GM23338 (cell line): ENCODE measurements at places on chromosomes 4 and X. TPM values are rescaled to one million over a fixed set of nuclear protein-coding genes. Genes with fewer than 3 reads are reported as not detected.
A peak's percentile ranks its signal among the peaks of the same experiment; 100 is the strongest.

DNA sequence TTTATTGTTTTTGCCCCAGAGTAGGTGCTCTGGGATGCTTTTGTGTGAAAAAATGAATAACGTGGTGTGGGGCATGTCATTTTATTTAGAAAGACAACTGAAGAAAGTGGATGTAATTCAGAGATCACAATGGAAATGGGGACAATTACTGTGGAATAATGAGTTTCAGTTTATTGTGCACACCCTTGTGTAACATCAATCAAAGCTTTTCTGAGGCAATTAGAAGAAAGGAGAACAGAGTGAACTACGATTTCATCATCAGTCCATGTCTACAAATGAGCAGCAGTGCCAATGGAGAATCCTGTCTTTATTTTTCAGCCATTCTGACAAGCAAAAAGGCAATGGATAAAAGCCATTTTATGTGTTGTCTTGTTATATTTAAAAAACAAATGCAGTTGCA is 339.2 kb downstream of the TMA16 start:
- no peak for DNase-seq

DNA sequence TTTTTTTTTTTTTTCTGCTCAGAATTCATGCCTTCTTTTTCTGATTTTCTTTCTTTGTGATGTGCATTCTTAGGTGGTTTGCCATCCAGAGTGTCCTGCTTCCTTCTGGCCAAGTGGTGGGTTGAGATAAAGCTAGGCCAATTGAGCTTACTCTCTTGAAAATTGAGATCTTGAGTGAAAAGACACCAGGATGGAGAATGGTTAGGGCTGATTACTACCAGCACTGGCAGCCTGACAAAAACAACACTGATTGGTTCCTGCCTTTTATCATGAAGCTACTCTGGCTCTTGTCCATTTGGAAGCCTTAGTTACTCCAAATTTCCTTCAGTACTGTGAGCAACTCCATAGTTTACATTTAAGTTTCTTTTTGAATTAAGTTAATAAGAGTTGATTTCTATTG is 404.0 kb downstream of the PPARGC1A start:
- no peak for DNase-seq

DNA sequence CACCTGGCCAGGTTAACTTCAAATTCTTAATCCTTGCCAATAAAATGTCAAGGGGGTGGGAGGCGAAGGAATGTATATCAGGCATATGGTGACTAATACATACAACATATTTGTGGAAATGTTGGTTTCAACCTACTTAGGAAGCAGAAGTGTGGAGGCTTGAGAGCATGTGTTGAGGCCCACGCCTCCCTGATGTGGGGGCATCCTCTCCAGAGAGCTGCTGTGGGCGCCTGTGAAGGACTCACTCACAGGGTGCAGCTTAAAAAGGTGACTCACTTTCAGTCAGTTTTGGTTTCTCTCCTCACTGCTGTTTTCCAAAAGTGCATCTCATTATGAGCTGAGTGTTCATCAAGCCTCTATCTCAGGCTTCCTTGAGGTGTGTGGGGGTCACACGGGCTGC is 27.5 kb downstream of the LNX1 start:
- DNase-seq = no peak

DNA sequence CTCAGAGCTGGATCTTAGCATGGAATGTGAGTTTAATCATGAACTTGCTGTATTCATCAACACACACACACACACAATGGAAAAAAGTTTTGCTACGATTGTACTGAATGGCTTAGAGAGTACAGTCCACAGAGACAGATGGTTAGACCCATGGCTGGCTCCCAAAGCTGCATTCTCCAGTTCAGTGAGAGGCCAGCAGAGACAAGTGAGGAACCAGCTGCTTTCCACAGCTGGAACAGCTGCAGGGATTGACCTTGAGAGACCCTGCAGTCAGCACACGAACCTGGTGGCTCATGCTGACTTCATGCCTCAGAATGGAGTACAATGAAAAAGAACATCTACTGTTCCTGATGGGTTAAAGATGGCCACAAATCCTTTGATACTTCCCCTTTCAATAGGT is 94.5 kb downstream of the DHX15 start:
- no peak for DNase-seq

DNA sequence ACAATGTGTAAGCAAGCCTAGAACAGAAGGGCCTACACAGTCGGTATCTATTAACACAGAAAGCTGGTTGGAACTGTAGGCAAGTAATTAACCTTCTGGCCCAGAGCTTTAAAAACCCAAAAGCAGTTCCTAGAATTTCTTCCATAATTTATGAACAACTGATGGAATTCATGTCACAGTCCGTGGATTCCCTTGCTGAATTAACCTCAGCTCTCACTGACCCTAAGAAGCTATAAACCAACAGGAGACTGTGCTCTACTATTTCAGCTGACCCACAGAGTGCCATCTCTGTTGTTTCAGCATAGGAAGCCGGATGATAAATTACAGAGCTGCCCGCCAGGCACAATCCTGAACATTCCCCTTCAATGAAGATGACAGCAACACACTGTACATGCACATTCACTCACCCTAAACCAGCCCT is 157.3 kb downstream of the PRDM5 start:
- DNase-seq = no peak

ABCE1 gene
- total RNA-seq = 185 and 200 TPM in 2 replicates

TTC29 gene
- 0.12 and 0.52 TPM in 2 replicates for total RNA-seq

DNA sequence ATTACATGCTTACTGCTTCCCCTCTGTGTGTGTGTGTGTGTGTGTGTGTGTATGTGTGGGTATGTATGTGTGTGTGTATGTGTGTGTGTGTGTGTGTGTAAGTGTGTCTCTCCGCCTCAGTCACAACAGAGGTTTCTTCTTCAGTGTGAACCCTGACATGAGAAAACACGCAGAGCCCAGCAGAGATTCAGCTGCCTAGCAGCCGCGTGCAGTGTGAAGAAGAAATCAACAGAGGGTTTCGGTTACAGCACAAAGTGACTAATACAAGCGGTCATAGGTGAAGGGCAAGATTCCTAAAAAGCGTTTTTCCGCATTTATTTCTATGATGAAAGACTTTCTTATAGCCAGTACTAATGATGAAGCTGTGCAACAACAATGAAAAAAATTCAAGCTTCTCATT is 55.3 kb upstream of the ZFP42 start:
- DNase-seq = no peak

- DNase-seq = no peak
Observed at GRCh38 chr4:5292101-5292500, 240.8 kb downstream of the STK32B start.

DNA sequence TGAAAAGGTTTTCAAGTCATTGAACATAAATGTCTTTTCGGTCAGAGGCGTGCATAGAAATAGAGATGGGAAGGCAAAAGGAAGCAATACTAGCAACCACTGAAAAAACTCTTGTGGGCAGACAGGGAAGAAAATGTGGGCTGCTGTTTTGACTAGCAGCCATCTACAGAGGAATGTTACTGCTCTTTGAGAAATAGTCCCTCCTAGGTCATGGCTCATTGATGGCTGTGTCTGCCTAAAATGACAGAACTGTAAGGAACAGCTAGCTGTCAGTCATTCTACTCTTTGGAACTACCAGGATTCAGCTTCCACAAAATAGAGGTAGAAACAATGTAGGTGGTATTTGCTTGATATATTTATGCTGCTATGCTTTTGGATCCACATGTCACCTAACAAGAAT is 26.9 kb upstream of the TMPRSS11B start:
- peak; percentile 50 for DNase-seq

DNA sequence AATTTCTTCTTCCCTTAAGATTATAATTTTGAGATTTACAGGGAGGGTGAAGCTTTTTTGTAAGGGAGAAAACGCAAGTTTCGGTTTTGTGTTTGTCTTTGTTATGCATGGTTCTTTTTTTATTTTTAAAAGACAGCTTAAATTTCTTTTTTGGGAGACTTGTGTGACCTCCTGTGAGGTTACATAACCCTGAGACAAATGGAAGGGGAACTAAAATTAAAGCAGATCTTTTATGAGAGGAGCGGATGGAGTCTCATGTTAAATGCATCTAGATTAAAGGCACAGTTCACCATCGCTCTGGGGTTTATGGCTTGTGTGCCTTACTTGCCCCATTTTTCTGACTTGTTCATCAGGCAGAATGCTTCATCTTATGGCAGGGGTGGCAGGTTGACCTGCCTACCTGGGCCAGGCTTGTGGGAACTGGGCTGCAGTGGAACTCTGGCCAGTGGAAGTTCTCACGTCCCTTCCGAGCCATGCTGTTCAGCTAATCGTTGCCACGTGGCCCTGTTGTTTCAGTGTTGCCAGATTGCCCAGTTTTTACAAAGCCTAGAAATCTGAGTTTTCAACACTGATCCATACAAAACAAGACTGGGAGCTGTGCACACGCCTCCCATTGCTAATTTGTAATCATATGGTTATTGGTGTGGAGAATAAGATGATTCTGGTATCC is 291.8 kb downstream of the ARHGAP10 start:
- no peak for DNase-seq

DNA sequence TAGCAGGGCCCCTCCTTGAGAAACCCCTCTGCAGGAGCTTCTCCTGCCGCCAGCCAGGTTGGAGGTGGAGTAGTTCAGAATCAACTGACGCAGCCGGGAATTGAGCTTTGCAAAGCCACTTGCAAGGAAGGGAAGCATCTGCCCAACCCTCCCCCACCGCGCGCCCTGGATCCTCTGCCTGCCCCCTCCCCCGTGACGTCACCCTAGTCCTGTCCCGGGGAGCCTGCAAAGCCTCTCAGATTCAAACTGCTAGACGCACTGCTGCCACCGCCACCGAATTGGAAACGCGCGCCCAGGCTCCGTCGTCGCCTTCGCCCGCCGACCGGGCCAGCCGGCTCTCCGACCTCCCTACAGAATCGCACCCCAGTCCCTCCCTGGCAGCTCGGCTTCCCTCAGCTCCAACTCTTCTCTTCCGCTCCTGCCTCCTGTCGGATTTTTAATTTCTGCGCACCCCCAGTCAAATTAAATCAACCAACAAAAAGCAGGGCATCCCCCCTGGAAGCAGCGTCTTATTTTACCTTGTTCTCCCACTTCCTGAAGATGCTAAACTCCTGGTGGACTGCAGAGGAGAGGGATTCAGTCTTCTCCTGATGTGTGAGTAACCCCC is 3.8 kb downstream of the SLITRK2 start:
- DNase-seq = peak; percentile 69

GRCh38 chrX:134613396-134613795 is 44.9 kb downstream of the PLAC1 start:
- no peak for DNase-seq

DNA sequence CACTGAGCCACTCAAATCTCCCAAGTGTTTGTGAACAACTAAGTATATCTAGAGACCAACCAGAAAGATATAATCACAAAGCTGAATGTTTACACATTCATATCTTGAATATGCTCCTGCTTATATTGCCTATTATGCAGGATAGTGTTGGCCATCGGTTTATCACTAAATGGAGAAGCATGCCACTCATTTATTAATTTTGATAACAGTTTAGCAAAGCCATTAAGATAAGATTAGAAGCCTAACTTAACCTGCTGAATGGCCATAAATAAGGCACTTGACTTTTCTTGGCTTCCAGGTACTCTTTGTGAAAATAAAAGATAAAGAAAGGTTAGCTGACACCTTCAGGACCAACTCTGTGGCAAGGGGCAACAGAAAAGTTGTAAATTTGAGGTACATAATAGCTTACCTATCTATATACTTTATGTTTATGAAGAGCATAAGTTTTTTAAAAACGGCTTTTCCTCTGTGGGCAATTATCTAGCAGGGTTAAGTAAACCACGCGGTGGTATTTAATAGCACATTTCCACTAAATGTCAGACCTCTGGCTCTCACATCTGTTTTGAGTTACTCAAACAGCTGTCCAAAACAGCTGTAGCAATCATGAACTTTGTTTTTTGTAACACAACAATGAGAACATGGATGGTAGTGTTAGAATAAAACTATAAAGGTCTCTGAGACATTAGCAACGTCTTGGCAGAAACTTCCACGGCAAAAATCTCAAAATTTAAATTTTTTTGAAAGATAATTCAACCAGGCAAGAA is 58.8 kb upstream of the FTHL17 start:
- no peak for DNase-seq

GAGE13 gene
- not detected in 2 replicates for total RNA-seq

DNA sequence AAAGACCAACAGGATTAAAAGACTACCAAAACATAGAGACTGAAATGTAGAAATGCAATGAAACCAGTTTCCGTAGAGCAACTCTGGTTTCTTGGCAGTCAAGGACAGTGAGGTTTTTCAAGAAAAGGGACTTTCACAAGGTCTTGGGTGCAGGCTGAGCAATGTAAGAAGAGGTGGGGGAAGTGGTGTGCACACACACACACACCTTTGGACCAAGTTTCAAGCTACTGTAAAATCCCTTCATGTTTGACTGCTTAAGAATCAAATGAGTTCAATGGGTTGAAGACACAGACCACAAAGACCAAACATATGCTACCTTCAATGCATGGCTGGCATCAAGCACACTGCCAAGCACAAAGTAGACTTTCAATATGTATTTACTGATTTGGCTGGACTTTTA is 17.8 kb upstream of the MCF2 start:
- no peak for DNase-seq

DNA sequence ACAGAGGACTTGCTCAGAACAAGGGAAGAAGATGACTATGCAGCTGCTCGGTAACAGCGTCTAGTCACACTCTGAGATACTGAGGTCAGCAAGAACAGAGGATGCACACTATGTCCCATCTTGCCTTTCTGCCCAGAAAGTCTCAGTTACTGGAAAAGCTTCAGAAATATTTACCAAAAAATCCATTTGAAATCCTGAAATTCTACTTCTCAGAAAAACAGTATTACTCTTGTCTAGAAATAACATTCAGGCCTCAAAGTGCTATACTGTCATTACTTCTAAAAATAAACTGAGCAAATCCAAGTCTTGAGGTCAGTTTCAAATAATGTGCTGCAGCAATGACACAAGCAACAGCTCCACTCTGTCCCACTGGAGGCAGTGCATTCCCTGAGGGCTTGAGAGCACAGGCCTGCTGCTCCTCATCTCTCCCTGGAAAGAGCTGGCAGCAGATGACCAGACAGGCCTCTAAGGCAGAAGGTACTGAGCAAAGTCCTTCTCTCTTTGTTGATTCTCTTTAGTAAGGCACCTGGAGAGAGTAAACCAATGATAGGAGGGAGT is 76.9 kb downstream of the CAMK2D start:
- DNase-seq = peak; percentile 39

MAGIX gene
- 0.83 and 2.1 TPM in 2 replicates for total RNA-seq

RHOXF2 gene
- not detected in 2 replicates for total RNA-seq

ZNF330 gene
- total RNA-seq = 29.2 and 32.3 TPM in 2 replicates

RASSF6 gene
- total RNA-seq = 0.14 and 0.23 TPM in 2 replicates

GRCh38 chr4:165207016-165207430 is 338 bp upstream of the KLHL2 start:
- DNase-seq = no peak

CCNA2 gene
- total RNA-seq = 160 and 167 TPM in 2 replicates

GRCh38 chr4:109969087-109969486 is 56.4 kb downstream of the EGF start:
- no peak for DNase-seq
